ENCODE measurements at places on chromosomes 11 and 22.
A peak's percentile ranks its signal among the peaks of the same experiment; 100 is the strongest.

DNA sequence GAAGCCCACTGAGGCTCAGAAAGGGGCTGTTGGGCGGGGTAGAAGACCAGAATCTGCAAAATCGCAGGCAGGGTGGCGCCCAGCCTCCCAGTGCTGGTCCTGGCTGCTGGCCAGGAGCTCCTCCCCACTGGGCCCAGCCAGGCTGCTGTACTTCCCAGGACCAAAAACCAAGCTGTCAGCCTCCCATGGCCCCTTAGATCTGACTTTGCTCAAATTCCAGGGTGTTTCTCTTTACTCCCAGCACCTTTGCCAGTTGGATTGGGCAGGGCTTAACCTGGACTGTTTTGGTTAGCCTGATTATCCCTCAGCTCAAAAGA is 44.2 kb upstream of the WEE1 start:
- DNase-seq = no peak

DNA sequence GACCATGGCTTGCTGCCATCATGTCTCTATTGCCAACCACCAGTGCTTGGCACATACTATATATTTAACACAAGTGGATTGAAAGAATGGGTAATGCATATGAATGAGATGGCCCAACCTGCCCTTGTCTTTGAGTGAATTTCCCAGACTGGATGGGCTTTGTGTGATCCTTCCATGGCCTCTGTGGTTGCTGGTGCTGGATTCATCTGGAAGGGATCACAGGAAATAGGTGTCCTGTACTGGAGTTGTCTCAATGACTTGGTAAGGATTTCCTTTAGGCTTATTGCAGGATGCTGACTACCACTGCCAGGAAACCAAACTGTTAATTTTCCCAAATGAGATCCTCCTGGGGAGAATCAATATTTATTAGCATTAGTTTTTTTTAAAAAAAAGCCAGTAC is 328.6 kb downstream of the TMEM135 start:
- DNase-seq = no peak

DNA sequence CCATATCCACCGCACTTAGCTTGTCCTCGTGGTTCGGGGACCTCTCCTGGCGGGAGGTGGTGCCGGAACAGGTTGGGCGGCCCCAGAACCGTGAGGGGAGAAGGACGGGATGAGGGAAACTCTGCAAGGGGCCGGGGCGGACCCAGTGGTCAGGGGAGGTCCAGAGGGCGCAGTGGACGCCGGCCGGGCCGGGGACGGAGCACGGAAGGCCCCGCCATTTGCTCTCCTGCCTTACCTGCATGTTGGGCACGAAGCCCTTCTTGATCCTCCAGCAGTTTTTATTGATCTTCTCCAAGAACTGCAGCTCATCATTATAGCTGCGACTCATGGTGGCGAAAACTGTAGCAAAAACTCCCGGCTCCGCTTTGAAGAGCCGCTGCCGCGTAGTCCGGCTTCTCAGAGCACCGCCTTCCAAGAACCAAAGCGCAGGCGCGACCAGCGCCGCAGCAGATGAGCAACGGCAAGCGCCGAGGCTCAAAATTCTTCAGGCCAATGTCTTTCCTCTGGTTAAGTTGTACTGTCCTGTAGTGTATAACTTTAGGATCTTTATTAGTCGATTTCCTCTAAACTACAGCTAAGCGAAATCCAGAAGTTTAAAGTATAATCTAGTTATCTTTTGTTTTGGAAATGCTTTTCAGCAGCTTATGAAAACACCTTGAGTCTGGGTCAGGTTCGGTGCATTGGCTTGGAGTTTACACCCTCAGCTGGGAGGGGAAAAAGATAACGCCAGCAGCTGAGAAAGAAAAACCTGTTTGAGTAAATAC is at the start of gene RTCB:
TSS of gene RTCB (minus strand) at position 419 of the 764 bp plus-strand sequence. CDS start at position 328, 91 bp downstream.
- DNase-seq = peak; percentile 86

DNA sequence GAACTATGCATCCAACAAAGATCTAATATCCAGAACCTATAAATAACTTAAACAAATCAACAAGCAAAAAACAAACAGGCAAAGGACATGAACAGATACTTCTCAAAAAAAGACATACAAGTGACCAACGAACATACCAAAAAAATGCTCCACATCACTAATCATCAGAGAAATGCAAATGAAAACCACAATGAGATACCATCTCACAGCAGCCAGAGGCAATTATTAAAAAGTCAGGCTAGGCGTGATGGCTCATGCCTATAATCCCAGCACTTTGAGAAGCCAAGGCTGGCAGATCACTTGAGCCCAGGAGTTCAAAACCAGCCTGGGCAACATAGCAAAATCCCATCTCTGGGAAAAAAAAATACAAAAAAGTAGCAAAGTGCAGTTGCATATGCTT is 10.7 kb downstream of the SAA4 start:
- no peak for DNase-seq

DNA sequence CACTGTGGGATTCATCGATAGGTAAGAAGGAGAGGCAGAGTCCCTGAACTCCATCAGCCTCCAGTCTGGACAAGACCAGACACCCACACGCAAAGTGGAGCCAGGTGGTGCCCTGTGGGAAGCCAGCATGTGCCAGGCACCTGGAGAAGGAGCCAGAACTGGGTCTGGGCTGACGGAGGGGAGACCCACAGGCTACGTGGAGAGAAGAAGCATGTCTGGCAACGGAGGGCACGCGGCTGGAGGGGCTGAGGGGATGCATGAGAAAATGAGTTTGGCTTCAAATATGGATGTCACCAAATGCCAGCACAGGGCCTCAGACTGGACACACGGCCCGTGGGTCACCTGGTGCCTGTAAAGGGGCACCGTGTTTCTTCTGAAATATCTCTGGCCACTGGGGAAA is 55.7 kb downstream of the LINC01488 start:
- DNase-seq = no peak

- DNase-seq = no peak
These were observed 67.1 kb upstream of the CARD18 start for GRCh38 chr11:105206633-105207032.

DNA sequence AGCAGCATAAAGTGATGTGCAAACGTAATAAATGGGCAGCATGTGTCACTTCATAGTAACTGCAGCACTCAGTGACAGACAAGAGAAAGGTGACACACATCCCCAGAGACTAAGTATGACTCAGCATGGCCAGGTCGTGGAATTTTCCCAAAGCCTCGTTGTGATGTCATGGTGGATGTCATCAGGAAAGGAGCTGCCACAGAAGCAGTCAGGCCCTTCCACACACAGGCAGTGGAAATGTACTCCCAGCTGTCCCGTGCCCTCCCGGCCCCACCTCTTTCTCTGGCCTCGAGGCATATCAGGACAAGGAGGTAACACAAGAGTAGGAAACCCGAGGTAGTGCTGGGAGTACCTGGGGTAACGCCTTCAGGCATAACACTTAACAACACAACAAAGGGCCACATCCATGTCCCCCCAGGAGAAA is 8.1 kb downstream of the PC start:
- no peak for DNase-seq

GRCh38 chr11:61273178-61274078 is 21.7 kb downstream of the VWCE start:
- DNase-seq = no peak

- no peak for DNase-seq
These were observed 29.6 kb downstream of the IGF2 start for GRCh38 chr11:2109541-2110019.

GRCh38 chr11:134669796-134670195 is 257.8 kb upstream of the B3GAT1 start:
- no peak for DNase-seq

Data from MV-4-11 (cell line).